ENCODE measurements at places on chromosomes 5 and 9. TPM values are rescaled to one million over a fixed set of nuclear protein-coding genes. Genes with fewer than 3 reads are reported as not detected.

- no peaks in the 10 kb centered on the region for H3K36me3 ChIP-seq
- H3K27ac ChIP-seq: peak overlapping the region; percentile 77
- peaks cover 33% of the 10 kb centered on the region for H3K4me1 ChIP-seq
- H3K4me3 ChIP-seq: no peak overlapping the region
- no peak for DNase-seq
- H3K27me3 ChIP-seq: no peaks in the 10 kb centered on the region
Measured at GRCh38 chr9:94899464-94900221, 173.1 kb downstream of the AOPEP start.

GRCh38 chr5:36619012-36619635, 12.7 kb downstream of the SLC1A3 start:
- H3K4me1 ChIP-seq: no peaks in the 10 kb centered on the region
- no peak overlapping the region for H3K4me3 ChIP-seq
- H3K36me3 ChIP-seq: no peaks in the 10 kb centered on the region
- no peak overlapping the region for H3K27ac ChIP-seq
- no peak for DNase-seq
- no peaks in the 10 kb centered on the region for H3K27me3 ChIP-seq

DNA sequence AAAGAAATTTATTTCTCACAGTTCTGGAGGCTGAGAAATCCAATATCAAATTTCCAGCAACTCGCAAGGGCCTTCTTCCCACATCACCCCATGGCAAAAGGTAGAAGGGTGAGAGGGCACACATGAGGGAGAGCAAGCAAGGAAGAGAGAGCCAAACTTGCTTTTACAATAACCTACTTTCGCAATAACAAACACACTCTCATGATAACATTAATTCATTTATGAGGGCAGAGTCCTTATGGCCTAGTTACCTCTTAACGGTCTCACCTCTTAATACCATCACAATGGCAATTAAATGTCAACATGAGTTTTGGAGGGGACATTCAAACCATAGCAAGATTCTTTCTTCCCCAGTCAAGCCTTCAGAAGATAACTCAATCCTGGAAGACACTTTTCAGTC, 11.6 kb upstream of the HRH2 start:
- no peaks in the 10 kb centered on the region for H3K27me3 ChIP-seq
- H3K4me3 ChIP-seq: no peak overlapping the region
- no peaks in the 10 kb centered on the region for H3K4me1 ChIP-seq
- no peak for DNase-seq
- H3K27ac ChIP-seq: no peak overlapping the region
- no peaks in the 10 kb centered on the region for H3K36me3 ChIP-seq

The DMRT2 gene
- 0.36 TPM for total RNA-seq

DNA sequence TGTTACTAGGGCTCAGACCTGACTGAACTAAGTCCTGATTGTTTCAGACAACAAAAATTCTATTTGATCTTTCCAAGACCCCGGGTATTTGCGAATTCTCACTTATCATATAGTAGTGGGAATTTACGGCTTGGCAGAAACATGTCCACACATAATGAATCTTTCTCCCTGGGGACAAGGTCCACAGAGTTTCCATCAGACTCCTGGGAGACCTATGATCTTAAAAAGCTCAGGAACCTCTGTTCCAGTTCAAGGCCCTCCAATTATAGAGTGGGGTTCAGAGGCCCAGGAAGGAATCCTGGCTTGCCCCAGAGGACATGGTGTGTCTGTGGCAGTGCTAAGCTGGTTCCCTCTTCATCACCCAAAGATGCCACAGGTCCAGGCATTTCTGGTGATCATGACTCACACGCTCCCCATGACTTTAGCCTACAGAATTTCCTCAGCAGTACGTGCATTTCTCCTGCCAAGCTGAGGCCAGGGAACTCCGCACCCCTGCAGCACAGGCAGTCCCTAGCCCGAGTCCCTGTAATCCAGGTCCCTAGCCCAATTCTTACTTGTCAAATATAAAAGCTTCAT, 12.6 kb downstream of the RAPGEF1 start:
- no peaks in the 10 kb centered on the region for H3K36me3 ChIP-seq
- peak overlapping the region; percentile 43 for H3K27ac ChIP-seq
- H3K27me3 ChIP-seq: no peaks in the 10 kb centered on the region

DNA sequence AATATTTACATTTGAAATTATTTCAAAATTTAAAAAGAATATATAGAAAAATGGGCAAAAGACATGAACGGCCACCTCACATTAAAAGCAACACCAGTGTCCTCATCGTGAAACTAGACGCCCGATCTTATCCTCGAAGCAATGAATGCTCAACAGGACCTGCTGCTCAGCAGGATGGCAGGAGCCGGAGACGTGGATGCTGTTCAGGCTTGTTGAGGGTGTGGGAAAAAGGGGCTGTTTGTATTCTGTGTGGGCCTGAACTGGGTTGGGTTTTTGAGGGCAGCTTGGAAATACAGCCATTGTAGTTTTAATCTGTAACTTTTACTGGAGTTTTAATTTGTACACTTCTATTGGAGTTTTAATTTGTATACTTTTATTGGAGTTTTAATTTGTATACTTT, 20.3 kb downstream of the EXOC3 start:
- H3K4me1 ChIP-seq: no peaks in the 10 kb centered on the region
- H3K4me3 ChIP-seq: no peak overlapping the region
- peaks cover 86% of the 10 kb centered on the region for H3K36me3 ChIP-seq
- DNase-seq: peak; percentile 11

The GRXCR2 gene
- total RNA-seq: not detected

The LCN2 gene
- total RNA-seq: not detected

The IFNB1 gene
- total RNA-seq: not detected

The SLC44A1 gene
- 35.4 TPM for total RNA-seq

DNA sequence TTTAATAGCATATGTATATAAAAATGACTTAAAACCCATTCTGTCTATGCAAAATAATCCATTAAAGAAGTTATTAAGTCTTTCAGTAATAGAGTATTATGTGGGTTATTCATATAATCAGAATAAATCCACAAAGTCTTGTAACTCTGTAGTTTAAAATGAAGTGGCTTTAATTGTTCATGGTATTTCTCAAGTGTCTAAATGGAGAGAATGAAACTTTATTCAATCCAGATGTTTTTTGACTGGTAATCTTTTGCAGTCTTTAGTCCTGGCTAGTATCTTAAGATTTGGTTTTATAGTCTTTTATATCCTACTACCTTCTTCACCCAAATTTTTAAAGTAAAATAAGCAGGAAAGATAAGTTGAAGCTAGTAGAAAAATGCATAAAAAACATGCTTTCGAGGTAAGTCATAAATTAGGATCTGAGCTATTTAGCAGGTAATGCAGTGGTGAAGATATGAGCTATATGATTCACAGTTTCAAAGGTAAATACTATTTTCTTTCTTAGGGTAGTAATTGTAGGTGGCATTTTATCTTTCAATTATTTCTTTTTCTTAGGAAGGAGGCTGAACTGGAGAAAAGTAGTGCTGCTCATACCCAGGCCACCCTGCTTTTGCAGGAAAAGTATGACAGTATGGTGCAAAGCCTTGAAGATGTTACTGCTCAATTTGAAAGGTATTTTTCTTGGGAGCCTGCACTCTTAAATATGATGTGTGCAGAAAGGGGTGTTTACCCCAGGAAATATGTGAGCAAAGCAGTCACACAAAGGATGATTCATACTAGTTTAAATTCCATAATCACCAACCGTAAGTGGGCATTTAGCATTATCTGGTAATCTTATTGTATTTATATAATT, 17.9 kb downstream of the HMMR start:
- H3K4me1 ChIP-seq: no peaks in the 10 kb centered on the region
- no peaks in the 10 kb centered on the region for H3K36me3 ChIP-seq
- DNase-seq: no peak
- H3K27ac ChIP-seq: no peak overlapping the region
- no peaks in the 10 kb centered on the region for H3K27me3 ChIP-seq

GRCh38 chr5:13567819-13568218, 376.7 kb downstream of the DNAH5 start:
- H3K4me1 ChIP-seq: no peaks in the 10 kb centered on the region
- H3K4me3 ChIP-seq: no peak overlapping the region
- H3K27ac ChIP-seq: no peak overlapping the region
- no peaks in the 10 kb centered on the region for H3K36me3 ChIP-seq
- H3K27me3 ChIP-seq: no peaks in the 10 kb centered on the region

GRCh38 chr5:122089096-122090013, 11.3 kb upstream of the LOX start:
- peaks cover 12% of the 10 kb centered on the region for H3K4me1 ChIP-seq
- H3K27me3 ChIP-seq: no peaks in the 10 kb centered on the region
- no peak overlapping the region for H3K27ac ChIP-seq
- no peak for DNase-seq

DNA sequence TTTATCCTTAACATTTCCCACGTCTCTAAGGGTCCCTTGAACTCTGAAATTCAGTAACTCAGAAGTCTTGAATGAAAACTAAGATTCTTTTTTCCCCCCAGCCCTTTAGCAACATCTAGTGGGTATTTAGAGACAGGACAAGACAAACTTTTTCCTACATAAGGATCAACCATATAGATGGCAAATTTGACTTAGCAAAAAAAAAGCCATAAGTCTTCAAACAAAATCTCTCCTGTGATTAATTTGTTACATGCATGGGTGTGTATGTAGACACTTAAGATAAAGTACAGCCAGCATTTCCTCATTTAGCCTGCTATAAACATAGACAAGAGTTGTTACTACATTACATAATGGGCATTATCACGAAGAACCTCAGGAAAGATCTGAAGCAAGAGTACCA, 29.1 kb upstream of the ANKRD31 start:
- no peak for DNase-seq
- H3K36me3 ChIP-seq: no peaks in the 10 kb centered on the region
- H3K4me3 ChIP-seq: no peak overlapping the region
- no peaks in the 10 kb centered on the region for H3K4me1 ChIP-seq

DNA sequence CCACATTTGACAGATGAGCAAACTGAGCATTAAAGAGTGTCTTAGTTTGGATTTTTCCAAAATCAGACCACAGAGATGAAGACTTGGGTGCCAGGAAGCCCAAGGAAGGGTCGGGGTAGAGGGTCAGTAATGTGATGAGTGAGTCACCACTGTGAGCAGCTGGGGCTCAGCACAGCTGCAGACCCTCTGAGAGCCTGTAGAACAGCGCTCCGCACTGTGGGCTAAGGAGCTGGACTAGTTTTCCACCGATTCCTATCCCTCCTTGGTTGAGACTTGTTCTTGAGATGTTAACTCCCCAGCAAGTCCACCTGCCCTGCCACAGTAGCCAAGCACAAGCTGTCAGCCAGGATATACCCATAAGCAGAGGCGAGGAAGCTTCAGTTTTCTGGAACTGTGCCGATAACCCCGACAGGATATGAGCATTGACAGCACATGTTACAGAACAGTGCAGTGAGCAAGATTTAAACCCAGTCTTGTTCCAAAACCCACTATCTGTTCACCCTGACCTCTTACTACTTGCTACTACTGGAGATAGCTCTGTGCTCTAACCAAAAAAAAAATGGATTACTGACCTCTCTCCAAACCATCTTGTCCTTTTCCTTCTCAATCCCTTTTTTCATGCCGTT, 31.8 kb downstream of the EGFLAM start:
- H3K27ac ChIP-seq: no peak overlapping the region
- no peaks in the 10 kb centered on the region for H3K27me3 ChIP-seq

The CDH9 gene
- total RNA-seq: not detected

GRCh38 chr5:71757590-71758543, 38.8 kb downstream of the CARTPT start:
- peak; percentile 77 for DNase-seq
- H3K27ac ChIP-seq: no peak overlapping the region
- H3K4me3 ChIP-seq: peak overlapping the region; percentile 16
- no peaks in the 10 kb centered on the region for H3K36me3 ChIP-seq

DNA sequence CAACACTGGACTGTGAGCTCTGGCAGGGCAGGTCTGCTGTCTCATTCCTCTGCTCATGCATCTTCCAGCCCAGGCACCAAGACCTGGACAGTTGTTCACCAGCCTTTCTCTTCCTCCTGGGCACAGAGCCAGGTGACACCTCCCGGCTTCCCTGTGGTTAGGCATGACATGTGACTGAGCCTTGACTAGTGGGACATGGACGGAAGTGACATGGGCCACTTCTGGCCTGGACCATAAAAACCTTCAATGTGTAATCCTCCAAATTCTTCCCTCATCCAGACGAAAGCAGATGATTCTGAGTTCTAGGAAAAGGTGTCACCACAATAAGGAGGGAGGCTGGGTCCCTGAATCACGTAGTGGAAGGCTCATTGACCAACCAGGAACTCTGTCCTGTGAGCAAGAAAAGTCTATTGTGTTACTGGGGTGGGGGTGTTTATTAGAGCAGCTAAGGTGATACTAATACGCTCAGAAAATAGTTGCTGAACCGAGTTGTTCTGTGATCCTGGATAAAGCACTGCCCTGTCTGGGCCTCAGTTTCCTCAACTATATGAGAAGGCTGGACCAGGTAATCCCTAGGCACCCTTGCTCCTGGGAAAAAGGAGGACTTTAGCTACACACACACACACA, 26.6 kb upstream of the CRB2 start:
- H3K27ac ChIP-seq: no peak overlapping the region
- no peaks in the 10 kb centered on the region for H3K27me3 ChIP-seq
- DNase-seq: no peak
- H3K4me1 ChIP-seq: no peaks in the 10 kb centered on the region

GRCh38 chr5:122707796-122708195, 67.1 kb upstream of the SNX2 start:
- H3K4me1 ChIP-seq: no peaks in the 10 kb centered on the region
- H3K27ac ChIP-seq: no peak overlapping the region
- no peaks in the 10 kb centered on the region for H3K36me3 ChIP-seq
- H3K27me3 ChIP-seq: no peaks in the 10 kb centered on the region

The RGMB gene
- 32.1 TPM for total RNA-seq

The GHR gene
- 13.7 TPM for total RNA-seq

The TNFAIP8 gene
- total RNA-seq: 11.4 TPM

DNA sequence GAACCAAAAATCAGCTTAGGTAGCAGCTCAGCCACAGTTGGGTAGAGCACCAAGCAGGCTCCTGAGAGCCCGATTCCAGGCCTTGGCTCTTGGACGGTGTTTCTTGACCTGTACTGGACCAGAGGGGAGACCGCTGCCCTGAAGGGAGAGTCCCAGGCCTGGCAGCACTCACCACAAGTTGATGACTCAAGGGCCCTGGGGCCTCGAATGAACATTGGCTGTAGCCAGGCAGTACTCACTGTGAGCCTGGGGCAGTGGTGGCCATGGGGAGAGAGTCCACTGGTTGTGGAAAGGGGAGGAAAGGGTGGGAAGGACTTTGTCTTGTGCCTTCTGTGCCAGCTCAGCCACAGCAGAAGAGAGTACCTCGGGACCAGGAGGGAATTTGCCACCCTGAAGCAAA, 166.1 kb downstream of the EDIL3 start:
- no peaks in the 10 kb centered on the region for H3K4me1 ChIP-seq
- H3K36me3 ChIP-seq: no peaks in the 10 kb centered on the region
- peak; percentile 54 for DNase-seq
- no peak overlapping the region for H3K4me3 ChIP-seq
- no peaks in the 10 kb centered on the region for H3K27me3 ChIP-seq
- no peak overlapping the region for H3K27ac ChIP-seq

- H3K27ac ChIP-seq: peak overlapping the region; percentile 88
- peaks cover 20% of the 10 kb centered on the region for H3K4me1 ChIP-seq
- H3K36me3 ChIP-seq: peaks cover 40% of the 10 kb centered on the region
- no peak for DNase-seq
- no peaks in the 10 kb centered on the region for H3K27me3 ChIP-seq
Measured at GRCh38 chr5:82276800-82277612, 1.1 kb downstream of the RPS23 start.
